HepG2 (cell line): ENCODE measurements at places on chromosomes 1 and 21. TPM values are rescaled to one million over a fixed set of nuclear protein-coding genes. Genes with fewer than 3 reads are reported as not detected.

GRCh38 chr1:116966791-116967190 lies 34.8 kb upstream of the CD101 start:
- DNase-seq = no peak

DNA sequence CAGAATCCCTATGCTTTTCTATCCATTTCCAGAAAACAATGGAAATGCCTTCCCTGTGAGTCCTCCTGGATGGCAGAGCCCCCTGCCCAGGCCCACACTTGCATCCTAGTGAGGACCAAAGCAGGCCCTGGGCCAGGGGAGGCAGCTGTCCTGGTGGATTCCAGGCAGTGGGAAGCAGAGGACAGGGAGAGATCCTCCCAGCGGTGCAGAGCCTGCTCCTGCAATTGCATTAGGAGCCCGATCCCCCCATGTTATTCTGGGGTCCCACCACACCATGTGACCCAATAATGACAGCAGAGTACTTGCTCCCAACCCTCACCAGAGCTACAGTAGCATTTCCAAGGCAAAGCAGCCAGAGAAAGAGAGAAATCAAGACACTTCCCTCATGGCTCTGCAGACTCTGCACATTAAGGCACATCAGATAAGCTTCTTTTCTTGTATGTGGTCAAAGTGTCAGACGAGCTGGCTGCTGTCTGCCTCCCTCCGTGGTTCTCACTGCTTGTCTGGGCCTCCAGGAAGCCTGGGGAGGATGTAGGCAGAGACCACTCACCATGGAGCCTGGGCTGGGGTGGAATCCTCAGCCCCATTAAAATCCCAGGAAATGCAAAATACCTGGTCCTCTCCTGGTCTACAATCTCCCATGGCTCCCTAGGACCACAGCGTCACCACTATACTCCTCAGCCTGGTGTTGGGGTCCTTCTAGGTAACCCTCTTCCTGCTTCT lies 54.9 kb upstream of the RUNX3 start:
- no peak for DNase-seq

Gene GOLT1A
- total RNA-seq = 19.4 and 28.0 TPM in 2 replicates

DNA sequence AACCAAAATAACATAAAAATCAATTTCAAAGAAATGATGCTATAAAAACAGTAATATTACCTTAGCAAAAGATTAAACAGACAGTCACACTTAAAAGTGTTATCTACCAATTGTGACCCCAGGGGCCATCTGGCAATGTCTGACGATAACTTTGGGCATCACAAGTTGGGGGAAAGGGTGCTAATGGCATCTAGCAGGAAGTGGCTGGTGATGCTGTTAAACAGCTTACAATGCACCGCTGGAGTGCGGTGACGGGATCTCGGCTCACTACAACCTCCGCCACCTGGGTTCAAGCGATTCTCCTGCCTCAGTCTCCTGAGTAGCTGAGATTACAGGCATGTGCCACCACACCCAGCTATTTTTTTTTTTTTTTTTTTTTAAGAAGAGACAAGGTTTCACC lies 27.6 kb downstream of the NUP133 start:
- DNase-seq = no peak

DNA sequence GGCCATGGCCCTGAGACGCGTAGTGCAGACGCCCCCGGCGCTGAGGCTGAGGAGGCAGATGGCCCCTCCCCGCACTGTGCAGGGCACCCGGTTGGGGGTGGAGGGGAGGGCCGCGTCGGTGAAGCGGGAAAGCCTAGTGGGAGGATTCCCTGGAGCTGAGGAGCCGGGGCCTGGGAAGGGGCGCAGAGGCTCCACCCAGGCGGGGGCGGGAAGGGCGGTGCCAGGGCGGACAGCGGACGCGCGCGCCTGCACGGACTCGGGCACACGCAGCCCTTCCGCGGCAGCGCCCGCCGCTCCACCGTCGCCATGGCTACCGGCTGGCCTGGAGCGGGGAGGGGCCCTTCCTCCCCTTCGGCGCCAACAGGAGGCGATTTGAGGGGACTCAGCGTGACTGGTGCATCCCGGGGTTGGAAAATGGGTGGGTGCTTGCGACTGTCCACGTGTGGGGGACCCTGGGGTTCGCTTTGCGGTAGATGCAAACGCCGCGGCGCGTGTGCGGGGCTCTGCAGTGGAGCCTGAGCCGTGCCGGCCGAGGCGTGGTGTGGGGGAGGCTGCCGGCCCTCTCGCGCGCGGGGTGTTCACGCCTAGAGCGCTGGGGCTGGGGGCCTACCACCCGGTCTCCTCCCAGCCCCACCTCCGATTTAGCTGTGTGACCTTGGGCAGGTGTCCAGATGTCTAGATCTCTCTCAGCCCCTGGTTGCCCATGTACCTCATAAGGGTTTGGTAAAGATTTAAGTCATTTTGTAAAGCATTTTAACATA lies 35.1 kb downstream of the PTPRF start:
- no peak for DNase-seq

Gene TSTD1
- total RNA-seq = 0.31 TPM in 1 of 2 replicates, not detected in the other

Gene OR10Z1
- not detected in 2 replicates for total RNA-seq

GRCh38 chr1:223714849-223715603 lies 2.7 kb downstream of the CAPN2 start:
- no peak for DNase-seq

Gene PPM1J
- 0.07 TPM in 1 of 2 replicates, not detected in the other for total RNA-seq

DNA sequence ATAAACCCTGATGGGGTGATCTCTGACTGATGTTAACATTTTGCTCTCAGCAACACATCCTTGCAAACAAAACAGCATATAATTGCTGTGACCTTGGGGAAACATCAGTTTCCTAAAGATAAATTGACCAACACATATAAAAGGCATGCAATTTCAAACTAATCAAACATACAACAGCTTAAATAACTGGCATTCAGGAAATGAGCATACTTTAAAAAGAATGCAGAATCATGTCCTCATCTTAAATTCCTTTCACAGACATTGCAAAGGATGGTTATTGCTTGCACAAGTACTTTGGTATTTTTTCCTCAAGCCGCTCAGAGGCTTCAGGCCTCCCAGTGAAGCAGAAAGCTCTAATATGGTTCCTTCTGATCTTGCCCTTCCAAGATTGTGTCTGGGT lies 53.4 kb upstream of the RGS18 start:
- no peak for DNase-seq

Gene HPDL
- total RNA-seq = not detected in 2 replicates

Gene C1orf216
- 1.1 TPM in 2 replicates for total RNA-seq

DNA sequence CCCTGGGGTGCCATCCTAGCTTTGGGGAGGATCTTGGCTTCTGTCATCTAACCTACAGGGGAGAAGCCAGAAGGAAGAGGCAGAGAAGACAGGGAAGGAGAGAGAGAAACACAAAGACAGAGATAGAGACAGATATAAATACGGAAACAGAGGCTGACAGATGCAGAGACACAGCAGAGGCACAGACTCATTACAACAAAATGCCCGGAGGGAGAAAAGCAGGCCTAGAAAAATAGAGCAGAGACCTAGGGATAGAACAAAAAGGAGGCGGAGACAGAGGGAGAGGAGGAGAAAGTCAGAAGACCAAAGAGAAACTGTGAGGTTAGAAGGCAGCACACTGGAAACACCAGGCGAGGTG lies 1.9 kb downstream of the PEAR1 start:
- no peak for DNase-seq

Gene OPTC
- not detected in 2 replicates for total RNA-seq

DNA sequence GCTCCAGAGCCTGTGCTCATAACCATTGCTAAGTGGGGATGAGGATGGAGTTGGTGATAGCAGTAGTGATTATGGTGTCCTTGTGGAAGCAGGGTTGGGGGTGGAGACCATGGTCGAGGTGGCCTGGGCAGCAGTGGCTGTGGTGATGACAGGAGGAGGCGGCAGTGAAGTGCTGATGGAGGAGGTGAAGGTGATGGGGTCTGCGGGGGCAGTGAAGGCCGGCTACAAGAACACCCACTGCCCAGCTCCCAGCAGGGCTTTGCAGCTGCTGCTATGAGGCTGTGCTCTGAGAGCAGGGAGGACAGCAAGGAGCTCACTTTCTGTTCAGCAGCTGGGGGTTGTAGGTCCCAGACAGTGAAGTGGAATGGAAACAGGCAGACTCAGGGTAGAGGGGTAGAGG lies 15.6 kb upstream of the DMBX1 start:
- DNase-seq = no peak

- no peak for DNase-seq
These were observed 5.9 kb downstream of the ARHGEF10L start for GRCh38 chr1:17545356-17545755.

GRCh38 chr1:23763041-23763577 lies 15.1 kb upstream of the PITHD1 start:
- no peak for DNase-seq

DNA sequence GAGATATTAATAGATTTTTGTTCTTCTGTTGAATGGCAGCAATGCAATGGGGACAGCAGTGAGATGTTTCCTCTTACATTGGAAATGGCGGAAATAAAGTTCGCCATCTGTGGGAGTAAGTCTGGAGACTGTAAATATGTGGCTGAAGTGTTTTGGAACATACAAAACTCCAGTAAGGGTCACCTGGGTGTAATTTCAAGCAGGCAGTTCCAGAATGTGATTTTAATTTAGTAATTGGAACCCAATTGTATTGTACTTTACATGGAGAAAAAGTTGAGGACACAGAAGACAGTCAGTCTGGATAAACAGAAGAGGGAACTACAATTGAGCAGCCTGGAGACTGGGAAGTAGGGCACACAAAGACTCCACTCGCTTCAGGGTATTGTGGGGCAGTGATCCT lies 108.6 kb downstream of the NTMT2 start:
- no peak for DNase-seq

GRCh38 chr1:153293480-153293775 lies 19.3 kb downstream of the PGLYRP3 start:
- no peak for DNase-seq

Gene PMF1
- total RNA-seq = 89.0 and 94.7 TPM in 2 replicates

GRCh38 chr21:25639551-25640201 lies 618 bp downstream of the JAM2 start:
- no peak for DNase-seq

- DNase-seq = no peak
These were observed 16.5 kb upstream of the UTS2 start for GRCh38 chr1:7869136-7869920.

- DNase-seq = no peak
These were observed 1.0 kb upstream of the TNNI1 start for GRCh38 chr1:201422436-201423030.

- DNase-seq = peak; percentile 69
These were observed 22.0 kb downstream of the LRRC42 start for GRCh38 chr1:53968125-53968513.

Gene URB1
- total RNA-seq = 13.5 and 16.7 TPM in 2 replicates

- no peak for DNase-seq
These were observed 42.0 kb downstream of the PROX1 start for GRCh38 chr1:214029796-214030195.

- peak; percentile 23 for DNase-seq
These were observed 166.7 kb downstream of the ADGRL4 start for GRCh38 chr1:78839704-78840277.

Gene AMY2A
- not detected in 2 replicates for total RNA-seq

Gene AHCYL1
- 40.9 and 63.2 TPM in 2 replicates for total RNA-seq

- no peak for DNase-seq
These were observed 14.0 kb downstream of the GNAT2 start for GRCh38 chr1:109605381-109605780.

DNA sequence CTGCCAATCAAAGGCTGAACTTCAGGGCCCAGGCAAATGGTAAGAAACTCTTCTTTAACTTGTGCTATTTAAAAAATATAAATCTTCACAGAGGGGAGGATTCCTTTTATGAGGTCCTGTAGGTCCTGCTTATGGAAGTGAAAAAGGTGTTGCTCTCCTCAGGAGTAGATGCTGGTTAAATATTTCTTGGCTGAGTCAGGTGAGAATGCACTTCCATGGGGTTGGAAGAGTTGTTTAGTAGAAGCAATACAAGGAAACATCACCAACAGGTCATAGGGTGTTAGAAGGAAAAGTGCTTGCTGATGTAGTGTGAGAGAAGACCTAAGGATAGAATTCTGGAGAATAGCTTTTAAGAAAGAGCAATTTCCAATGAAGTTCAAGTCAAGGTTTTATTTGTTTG lies 42.2 kb upstream of the ATP1A1 start:
- DNase-seq = no peak

GRCh38 chr1:211118407-211119102 lies 15.4 kb downstream of the KCNH1 start:
- DNase-seq = no peak

- no peak for DNase-seq
These were observed 11.0 kb upstream of the REN start for GRCh38 chr1:204177133-204177532.

DNA sequence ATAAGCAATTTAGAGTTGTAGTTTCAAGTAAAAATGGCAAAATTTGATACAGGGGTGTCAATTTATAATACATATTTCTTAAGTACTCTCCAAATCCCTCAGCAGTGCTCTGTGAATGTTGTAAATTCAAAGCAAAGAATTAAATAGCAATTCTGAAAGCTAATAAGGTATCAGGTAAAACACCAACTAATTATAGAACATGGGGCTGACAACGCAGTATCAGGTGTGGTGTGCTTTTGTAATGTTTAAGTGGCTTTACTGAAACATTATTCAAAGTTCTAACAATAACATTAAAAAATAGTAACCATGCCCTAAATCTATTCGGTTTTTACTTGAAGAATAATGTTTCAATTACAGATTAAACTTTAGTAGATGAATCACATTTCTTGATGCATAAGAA lies 1271.2 kb upstream of the ADGRL2 start:
- DNase-seq = no peak

DNA sequence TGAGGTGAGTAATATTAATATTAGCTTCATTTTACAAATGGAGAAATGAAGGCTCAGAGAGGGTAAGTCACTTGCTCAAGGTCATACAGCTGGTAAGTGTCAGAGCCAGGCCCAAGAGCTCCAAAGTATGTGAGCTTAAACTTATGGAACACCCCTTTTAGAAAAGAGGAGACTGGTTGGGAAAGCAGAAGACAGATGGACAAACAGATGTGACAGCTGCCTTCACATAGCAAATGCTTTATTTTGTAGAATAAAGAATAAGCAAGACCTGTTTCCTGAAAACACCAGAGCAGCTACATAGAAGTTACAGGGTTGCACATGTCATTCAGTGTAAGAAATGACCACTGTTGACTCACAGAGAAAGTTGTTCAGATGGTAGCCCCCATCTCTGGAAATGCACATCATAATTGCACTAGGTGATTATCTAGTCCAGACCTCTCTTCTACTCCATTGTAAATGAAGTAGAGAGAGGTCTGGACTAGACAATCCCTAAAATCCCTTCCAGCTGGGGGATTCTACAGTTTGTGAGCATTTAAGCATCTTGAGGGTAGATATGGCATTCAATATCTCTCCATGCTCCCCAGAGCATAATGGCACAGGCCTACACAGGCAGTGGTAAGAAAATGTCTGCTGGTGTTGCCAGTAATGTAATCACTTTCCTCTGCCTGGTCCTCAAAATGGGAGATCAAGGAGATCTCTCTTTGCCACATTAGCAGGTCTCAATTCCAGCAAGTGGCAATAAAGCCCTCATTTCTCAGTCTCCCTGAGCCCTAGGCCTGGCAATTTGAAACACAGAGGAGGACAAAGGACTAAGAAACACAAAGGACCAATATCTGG lies 188.2 kb upstream of the FGGY start:
- DNase-seq = no peak

- no peak for DNase-seq
These were observed 215.4 kb downstream of the OLFM3 start for GRCh38 chr1:101781201-101781831.

DNA sequence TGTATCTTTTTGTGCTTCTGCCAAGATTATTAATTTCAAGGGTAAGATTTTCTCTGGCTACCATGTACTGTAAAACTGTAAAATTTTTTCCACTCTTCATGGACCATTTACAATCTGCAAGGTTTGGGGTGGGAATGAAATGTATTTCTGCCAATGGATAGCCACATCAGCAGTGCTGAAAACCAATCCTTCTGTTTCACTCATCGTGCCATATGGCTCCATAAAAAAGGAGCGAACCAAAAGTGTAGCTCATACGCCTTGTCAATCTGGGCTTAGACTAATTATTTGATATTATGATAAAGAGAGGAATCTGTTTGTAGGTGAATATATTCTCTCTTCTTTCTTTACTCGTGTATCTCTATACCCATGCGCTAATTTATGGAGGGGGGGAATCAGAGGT lies 3.0 kb upstream of the SLC44A5 start:
- DNase-seq = no peak
